ENCODE measurements at places on chromosomes 1 and 21. TPM values are rescaled to one million over a fixed set of nuclear protein-coding genes. Genes with fewer than 3 reads are reported as not detected.
A peak's percentile ranks its signal among the peaks of the same experiment; 100 is the strongest.

DNA sequence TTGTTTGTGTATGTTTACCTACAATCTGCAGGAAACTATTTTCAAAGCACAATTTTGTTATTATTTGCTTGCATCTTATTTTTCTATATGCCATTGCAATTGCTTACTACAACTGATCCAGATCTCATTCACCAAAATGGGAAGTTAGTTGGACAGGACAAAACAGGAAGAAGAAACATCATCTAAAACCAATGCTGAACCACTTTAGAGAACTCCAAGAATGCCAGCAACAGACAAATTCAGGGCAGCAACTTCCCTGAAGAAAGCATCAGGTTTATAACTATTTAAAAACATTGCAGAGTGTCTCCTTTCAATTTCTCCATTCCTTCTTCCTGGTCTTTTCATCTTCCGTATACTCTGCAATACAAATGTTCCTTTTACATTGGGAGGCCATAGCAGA, 82.4 kb upstream of the SMYD2 start:
- DNase-seq = no peak

DNA sequence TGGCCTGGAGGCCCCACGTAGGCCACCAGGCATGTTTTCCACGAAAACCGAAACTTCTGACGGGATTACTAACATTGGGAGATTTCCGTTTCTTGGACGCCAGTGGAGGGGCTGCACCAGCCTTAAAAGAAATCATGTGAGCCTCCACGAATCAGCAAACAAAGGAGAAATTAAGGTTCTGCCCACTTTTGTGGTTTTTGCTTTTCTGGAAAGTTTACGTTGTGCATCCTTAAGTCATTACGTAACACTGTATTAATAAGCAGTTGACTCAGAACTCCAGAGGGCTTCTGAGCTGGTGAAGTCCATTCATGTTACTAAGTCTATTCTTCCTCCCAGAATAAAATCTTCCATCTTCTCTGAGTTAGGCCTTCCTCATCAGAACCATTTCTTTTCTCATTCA, 168.5 kb downstream of the PSMG1 start:
- no peak for DNase-seq

DNA sequence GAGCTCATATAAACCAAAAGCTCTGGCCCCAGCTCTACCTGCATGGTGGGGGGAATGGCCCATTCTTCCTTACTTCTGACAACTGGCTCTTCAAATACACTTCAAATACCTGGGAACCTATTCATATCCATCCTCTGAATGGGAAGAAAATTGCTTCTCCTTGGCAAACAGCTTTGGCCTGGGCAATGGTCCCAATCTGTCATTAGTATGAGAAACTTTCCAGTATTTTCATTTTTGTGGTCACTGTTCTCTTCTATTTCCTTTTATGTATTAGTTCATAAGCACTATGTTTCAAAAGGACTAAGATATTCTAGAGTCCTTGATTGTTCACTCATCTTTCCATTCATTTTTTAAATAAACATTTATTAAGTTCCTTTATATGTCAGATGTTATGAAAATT, 5.2 kb upstream of the HSD3B2 start:
- no peak for DNase-seq

DNA sequence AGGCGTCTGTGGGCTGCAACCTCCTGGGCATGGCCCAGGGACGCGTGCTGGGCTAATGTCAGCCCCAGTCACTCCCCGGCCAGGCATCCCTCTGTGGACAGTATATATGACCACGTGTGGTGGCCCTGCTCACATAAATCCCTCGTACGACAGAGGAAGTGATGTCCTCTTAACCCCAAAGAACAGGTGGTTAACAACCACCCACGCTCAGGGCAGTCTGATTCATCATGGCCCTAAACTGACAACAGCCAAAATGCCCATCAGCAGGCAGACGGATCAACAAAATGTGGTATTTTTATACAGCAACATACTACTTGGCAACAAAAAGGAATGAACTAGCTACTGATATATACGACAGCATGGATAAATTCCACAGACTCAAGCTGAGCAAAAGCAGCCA, 51.0 kb downstream of the ECE1 start:
- no peak for DNase-seq

DNA sequence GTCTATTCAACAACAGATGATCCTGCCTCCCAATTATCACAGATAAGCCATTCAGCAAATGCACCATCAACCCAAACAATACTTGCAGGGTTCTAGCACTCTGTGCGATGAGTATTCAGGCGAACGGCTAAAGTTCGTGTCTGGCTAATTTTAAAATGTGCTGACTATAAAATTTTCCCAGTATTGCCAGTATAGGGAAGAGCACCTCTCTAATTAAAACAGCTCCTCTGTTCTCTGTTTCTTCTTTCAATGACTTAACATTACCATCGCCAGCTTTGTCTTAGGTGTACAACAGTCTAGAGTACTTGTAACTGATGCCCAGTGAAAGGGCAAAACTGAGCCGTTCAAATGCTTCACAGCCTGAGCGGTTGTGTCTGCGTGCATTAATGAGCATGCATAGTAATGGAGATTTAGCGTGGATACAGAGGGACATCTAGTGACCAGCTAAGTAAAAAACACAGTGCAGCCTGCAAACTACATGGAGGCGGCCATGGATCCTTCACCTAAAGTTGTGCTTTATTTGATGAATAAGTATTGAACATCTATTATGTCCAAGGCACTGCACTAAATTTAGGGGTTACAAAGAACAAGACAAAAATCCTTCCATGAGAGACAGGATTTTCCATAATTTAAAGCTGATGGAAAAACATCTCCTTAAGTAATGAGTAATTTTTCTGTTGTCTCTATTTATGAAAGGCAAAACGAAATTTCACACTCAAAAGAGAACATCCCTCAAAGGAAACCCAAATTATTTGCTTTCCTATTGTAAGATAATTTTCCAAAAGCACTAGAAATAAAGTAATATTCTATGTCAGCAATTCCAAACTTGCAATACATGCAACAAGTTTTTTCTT, 120.0 kb downstream of the SETD4 start:
- peak; percentile 49 for DNase-seq

DNA sequence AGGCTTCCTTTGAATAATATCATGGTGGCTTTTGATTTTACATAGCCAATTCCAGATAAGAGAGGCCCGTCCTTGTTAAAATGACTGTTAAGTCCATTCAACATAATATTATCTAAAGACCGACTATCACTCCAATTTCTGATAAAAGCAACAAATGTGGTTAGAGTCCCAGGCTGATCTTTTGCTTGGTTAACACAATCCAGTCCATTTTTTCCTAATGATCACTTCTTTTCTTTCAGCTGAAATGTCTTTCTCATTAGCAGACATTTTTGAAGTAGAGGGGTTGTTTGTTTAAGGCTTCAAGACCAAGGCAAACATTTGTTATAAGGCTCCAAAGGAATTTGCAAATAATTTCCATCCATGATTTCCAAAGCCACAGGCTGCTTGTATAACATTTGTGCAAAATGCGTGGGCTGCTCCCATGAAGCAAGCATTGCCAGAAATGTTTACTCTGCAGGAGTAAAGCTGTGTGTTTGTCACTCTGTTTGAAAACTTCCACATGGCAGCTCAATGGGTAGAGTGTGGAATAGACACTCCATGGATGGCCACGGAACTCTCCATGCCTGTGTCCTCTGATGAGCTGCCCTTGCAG, 111.5 kb downstream of the PSMG1 start:
- DNase-seq = peak; percentile 65

GRCh38 chr1:197837911-197838310, 62.6 kb upstream of the DENND1B start:
- DNase-seq = no peak

- DNase-seq = peak; percentile 49
These were observed 1.9 kb downstream of the RUNX3 start for GRCh38 chr1:24927988-24928688.

DNA sequence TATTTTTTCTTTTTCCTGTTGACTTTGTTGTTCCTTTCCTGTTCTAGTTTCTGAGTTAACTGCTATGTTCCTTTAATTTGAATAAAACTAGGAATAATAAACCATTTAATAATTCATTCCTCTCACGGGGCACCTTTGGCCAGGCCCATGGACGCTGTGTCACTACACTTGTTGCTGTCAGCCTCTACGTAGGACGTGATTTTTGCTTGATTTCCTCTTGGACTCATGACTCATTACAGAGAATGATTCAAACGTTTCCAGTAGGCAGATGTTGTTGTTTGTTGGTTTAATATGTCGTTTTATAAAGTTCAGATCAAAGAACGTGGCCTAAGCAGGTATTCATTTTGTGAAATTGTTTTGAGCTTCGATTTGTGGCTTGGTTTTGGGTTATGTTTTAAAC, 9.1 kb upstream of the SLC19A1 start:
- DNase-seq = no peak

GRCh38 chr21:24225431-24225830, 1381.8 kb downstream of the MRPL39 start:
- no peak for DNase-seq

DNA sequence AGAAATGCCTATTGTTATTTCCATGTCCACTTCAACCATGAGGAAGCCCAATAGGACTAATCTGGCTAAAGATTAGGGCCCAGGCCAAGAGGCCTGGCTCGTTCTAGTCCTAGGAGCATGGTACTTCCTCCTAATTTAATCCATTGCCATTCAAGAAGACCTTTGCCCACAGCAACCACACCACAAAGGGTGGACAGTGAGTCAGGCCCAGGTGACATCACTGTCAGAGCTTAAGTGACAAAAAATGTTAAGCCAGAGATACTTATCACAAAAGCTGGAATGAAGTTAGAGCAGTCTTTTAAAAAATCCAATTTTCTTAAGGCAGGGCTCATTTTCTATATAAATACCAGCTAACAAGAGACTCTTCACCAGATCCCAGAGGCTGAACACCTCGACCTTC, at the start of gene SPRR3:
TSS of gene SPRR3 (plus strand) at position 368 of the 400 bp plus-strand sequence. CDS start 1,272 bp downstream, outside the sequence.
- no peak for DNase-seq

DNA sequence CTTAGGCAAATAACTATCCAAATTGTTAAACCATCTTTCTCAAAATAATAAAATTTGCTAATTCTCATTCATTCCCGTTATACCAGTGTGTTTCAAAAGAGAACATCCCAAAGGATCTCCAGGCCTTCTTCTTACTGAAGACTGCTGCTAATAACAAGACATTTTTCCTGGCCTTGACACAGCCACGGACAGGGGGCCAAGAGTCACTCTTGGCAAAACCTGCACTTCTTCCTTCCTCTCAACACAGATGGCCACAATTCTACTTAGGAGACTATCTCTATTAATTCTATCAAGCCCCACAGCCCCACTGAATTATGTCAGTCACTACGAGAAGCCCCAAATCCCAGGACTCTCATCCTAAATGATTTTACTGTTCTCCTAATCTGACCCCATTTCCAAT, 86.0 kb downstream of the EVI5 start:
- DNase-seq = no peak

GRCh38 chr1:55250399-55251075, 35.4 kb upstream of the USP24 start:
- DNase-seq = no peak

GRCh38 chr1:167643441-167643840, 13.4 kb downstream of the RCSD1 start:
- DNase-seq = no peak

- no peak for DNase-seq
These were observed 32.4 kb upstream of the PRDX6 start for GRCh38 chr1:173444757-173445156.

GRCh38 chr1:7159116-7159781, 374.0 kb downstream of the CAMTA1 start:
- DNase-seq = no peak

GRCh38 chr1:18955441-18956192, 859 bp downstream of the IFFO2 start:
- no peak for DNase-seq

- DNase-seq = no peak
These were observed 52.2 kb downstream of the NENF start for GRCh38 chr1:212484701-212485570.

DNA sequence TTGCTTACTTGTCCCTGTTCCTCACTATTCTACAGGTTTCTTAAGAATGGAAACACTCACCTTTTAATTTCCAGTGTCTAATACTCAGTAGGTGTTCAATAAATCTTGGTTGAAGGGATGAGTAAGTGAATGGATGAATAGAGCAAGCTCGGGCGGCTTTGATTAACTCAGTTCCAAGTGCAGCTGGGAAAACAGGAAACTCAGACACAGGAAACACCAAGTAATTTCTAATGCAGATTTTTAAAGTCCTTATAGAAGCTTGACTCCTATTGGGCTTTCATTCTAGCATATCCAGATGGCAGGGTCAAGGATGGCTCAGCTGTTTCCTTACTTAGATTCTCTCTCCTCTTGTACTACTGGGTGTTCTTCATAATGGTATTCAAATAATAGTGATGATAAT, 14.0 kb downstream of the CAMK1G start:
- DNase-seq = no peak

- no peak for DNase-seq
These were observed 73.4 kb downstream of the PLPPR5 start for GRCh38 chr1:98931128-98931835.

DNA sequence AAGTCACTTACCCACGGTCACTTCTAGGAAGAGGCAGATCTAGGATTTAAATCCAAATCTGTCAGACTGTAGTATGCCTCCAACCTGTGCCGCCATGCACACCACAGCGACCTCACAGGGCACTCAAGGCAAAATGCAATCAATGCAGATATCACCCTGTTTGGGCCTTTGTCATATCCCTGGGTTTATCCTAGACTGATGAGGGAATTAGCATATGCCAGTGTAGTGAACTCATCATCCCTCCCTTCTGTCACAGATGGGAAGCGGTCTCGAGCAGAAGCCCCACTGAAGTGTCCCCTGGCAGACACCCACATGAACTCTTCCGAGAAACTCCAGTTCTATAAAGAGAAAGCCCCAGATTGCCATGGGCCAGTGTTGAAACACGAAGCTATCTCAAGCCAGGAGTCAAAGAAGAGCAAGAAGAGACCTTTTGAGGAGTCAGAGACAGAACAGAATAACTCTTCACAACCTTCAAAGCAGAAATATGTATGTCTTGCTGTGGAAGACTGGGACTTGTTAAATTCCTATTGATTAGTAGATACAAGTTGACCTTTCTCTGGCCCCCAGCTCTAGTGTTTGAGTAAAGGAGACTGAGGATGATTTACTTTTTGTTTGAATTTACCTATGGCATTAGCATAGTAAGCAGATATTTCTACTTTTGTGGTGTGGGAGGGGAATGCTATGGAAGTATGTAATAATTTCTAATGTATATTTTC, 21.4 kb downstream of the LRRC42 start:
- DNase-seq = no peak

- DNase-seq = no peak
These were observed 72.2 kb downstream of the ZNF678 start for GRCh38 chr1:227635596-227635995.

- DNase-seq = no peak
These were observed 121.7 kb upstream of the FOXD3 start for GRCh38 chr1:63200676-63201075.

Gene ACTL8
- polyA plus RNA-seq = not detected

Gene TCP10L
- 1.7 TPM for polyA plus RNA-seq

Gene FRRS1
- polyA plus RNA-seq = 8.2 TPM

Gene LAMB3
- 1.8 TPM for polyA plus RNA-seq

Gene RXFP4
- 0.25 TPM for polyA plus RNA-seq

Gene TSSK3
- 2.0 TPM for polyA plus RNA-seq

Gene AK5
- polyA plus RNA-seq = 2.5 TPM

Gene OR2T12
- 0.04 TPM for polyA plus RNA-seq

Gene PROK1
- polyA plus RNA-seq = 0.24 TPM

Gene BARHL2
- not detected for polyA plus RNA-seq

Gene IL22RA1
- polyA plus RNA-seq = 3.6 TPM

Gene OR2L3
- polyA plus RNA-seq = not detected

Gene IGSF5
- polyA plus RNA-seq = 1.5 TPM

Gene RPE65
- not detected for polyA plus RNA-seq

Gene RCSD1
- polyA plus RNA-seq = 13.3 TPM

Data from right renal pelvis (tissue), 4 donors.